ENCODE measurements at places on chromosomes 3 and 15. TPM values are rescaled to one million over a fixed set of nuclear protein-coding genes. Genes with fewer than 3 reads are reported as not detected.

The ZPLD1 gene
- not detected for total RNA-seq

The EPHB1 gene
- total RNA-seq: 0.60 TPM

The TMIE gene
- total RNA-seq: 1.6 TPM

The IMPG2 gene
- 0.12 TPM for total RNA-seq

The KBTBD13 gene
- not detected for total RNA-seq

The SPINK8 gene
- total RNA-seq: not detected

The IGSF11 gene
- total RNA-seq: 0.23 TPM

The CAMK2N2 gene
- total RNA-seq: 0.18 TPM

The ADAMTS17 gene
- 0.57 TPM for total RNA-seq

The PPP4R2 gene
- 91.5 TPM for total RNA-seq

The NAALADL2 gene
- 0.27 TPM for total RNA-seq

The CCRL2 gene
- 1.3 TPM for total RNA-seq

The SUCLG2 gene
- total RNA-seq: 58.2 TPM

The TM4SF18 gene
- total RNA-seq: not detected

The MRAS gene
- total RNA-seq: 0.16 TPM

The ROBO2 gene
- total RNA-seq: not detected

The HTD2 gene
- total RNA-seq: 7.9 TPM

The ACVR2B gene
- total RNA-seq: 6.9 TPM

The SCN11A gene
- 0.07 TPM for total RNA-seq

The NCKIPSD gene
- 61.0 TPM for total RNA-seq

The GOLGA6B gene
- total RNA-seq: not detected

The PATL2 gene
- 14.1 TPM for total RNA-seq

The SLC28A1 gene
- total RNA-seq: not detected

The SERPINI2 gene
- not detected for total RNA-seq
